ENCODE measurements at places on chromosomes 4 and X. TPM values are rescaled to one million over a fixed set of nuclear protein-coding genes. Genes with fewer than 3 reads are reported as not detected.

DNA sequence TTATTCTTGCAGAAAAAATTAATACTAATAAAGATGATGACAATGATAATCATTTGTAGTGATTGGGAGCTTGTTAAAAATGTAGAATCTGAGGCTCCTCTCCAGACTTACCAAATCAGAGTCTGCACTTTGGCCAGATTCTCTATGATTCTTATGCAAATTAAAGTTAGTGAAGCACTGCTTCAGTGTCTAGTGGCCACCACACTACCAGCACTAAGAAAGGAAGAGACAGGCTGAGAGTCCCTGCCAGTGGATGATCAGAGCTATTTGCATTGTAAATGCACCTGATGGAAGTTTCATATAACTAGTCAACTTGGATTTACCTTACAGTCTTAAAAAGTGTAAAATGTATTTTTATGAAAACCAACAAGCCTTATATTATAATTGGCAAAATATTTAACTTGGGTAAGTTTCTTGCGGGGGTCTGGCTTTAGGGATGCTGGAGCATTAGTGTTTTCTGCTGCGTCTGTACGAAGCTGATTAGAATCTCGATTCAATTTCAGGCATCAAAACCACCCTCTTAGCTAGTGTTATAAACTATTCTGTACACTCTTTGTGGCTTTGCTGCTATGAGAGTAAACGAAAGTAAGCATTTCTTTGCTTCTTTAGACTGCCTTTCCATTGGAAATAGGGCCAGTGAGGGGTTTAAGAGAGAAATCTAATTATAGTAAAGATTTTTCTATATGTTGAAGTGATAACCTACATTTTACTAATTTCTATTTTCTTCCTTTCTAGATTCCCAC is 114.1 kb downstream of the TLL1 start:
- no peak for DNase-seq

GRCh38 chrX:111460607-111461006 is 48.6 kb upstream of the DCX start:
- DNase-seq: no peak

RXFP1 gene
- total RNA-seq: not detected

- no peak for DNase-seq
Measured at GRCh38 chr4:125649452-125649851, 334.7 kb downstream of the FAT4 start.

GRCh38 chr4:6327220-6327917 is 57.7 kb downstream of the WFS1 start:
- DNase-seq: peak; percentile 76

- no peak for DNase-seq
Measured at GRCh38 chr4:40750461-40751258, 905 bp downstream of the NSUN7 start.

Data from activated T-cell treated with anti-CD3 and anti-CD28 coated beads, Interleukin-2, amount 50 U/mL, for 4 hours (primary cell).